Inflammatory macrophage (primary cell): ENCODE measurements at places on chromosomes 2 and 18.

GRCh38 chr2:109222825-109223471, 93.9 kb downstream of the SH3RF3 start:
- no peak for DNase-seq

DNA sequence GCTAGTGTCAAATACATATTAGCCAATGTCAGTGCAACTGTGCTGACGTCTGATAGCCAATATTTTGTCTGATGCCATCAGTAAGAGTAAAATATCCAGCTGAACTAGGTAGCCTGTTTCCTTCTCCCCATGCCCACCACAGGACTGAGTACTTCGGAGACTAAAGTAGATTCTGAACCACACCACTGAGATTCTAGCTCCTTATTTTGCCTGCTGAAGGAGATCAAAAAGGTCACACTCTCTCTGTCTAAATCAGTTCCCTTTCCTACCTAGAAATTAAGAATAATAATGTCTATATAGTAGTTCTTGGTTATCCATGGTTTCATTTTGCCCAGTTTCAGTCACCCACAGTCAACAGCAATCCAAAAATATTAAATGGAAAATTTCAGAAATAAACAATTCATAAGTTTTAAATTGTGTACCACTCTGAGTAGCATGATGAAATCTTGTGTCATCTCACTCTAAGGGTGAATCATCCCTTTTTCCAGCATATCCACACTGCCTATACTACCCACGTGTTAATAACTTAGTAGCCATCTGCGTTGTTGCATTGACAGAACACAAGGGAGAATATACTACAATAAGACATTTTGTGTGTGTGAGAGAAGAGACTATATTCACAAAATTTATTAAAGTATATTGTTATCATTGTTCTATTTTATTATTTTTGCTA, 1043.3 kb upstream of the PIK3C3 start:
- DNase-seq, result no peak

- DNase-seq, result no peak
Measured at GRCh38 chr2:54618646-54619565, 104.6 kb upstream of the EML6 start.

DNA sequence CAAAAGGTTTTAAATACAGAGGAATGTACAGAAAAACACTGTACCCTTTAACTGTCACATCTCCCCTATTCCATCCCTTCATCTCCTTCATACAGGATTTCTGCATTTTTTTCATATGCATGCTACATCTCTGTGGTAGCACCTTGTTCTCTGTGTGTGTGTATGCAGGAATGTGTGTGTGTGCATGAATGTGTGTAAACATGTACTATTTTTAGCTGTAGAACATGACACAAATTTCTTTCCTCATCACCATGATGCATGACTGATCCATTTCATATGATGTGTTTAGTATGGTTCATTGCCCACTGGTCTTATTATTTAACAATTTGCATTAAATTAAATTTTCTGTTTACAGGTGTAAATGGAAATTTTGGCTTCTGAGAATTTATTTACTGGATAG, 21.5 kb upstream of the ZEB2 start:
- DNase-seq, result no peak
